Testis (tissue), 5 donors: ENCODE measurements at places on chromosomes 2 and 18. TPM values are rescaled to one million over a fixed set of nuclear protein-coding genes. Genes with fewer than 3 reads are reported as not detected.

Gene TCF23
- total RNA-seq = 6.7 TPM

GRCh38 chr2:195709901-195710806 lies 53.1 kb downstream of the SLC39A10 start:
- no peak for DNase-seq

GRCh38 chr2:8149985-8150539 lies 531.8 kb upstream of the ID2 start:
- DNase-seq = no peak

DNA sequence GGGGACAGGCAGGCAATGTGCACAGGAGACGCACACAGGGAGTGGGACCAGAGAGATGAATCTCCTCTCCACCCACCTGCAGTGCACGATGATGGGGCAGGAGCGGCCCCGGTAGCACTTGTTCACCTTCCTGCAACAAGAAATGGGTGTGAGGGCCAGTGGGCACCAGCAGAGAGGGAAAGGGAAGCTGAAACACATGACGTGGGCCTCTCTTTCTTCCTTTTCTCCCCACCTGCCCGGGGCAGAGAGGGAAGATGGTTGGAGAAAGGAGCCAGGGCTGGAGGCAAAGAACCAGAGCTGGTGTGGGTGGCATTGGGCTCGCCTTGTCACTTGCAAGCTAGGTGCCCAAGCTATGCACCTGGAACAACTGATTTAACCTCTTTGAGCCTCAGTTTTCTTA lies 12.2 kb downstream of the DNAJB2 start:
- DNase-seq = no peak

DNA sequence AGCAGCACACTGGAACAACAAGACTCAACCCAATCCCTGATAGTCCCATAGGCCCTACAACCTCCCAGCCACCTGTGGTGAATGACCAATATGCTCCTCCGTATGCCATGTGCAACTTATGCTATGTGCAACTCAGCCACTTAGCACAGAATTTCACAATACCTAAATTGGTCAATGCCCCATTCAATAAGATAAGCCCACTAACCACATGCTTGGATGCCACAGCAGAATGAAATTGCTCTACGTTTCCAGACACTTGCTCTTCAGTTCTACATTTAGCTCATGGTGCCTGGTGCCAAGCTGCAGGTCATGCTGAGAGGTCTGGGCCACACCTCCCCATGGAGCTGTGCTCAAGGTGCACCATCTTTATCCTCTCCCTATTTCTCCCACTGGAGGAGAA lies 159.8 kb downstream of the EN1 start:
- no peak for DNase-seq

GRCh38 chr2:110819711-110820110 lies 87.3 kb downstream of the ACOXL start:
- DNase-seq = no peak

DNA sequence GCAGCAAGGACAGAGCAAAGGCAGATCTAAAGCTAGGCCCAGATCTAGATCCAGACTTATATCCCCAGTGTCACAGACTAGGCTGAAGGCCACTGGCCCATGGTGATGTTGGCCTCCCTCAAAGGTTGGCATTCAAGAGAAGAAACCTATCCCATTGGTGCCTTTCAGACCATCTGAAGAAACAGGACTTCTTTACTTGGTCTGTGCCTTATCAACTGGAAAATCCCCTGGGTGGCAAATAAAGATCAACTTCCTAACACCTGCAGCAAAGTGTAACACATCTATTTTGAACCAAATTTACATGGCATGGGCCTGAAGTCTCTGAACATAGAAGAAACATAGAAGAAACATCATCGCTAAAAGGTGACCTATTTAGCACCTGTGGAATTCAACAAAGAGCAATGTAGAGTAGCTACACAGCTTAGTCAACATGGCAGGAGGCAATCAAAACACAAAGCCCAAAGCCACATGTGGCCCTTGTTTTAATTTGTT lies 35.8 kb downstream of the METTL4 start:
- DNase-seq = no peak

Gene SRD5A2
- 1.4 TPM for total RNA-seq

Gene PPP4R1
- total RNA-seq = 91.8 TPM

Gene SPDYA
- total RNA-seq = 28.7 TPM

GRCh38 chr18:2654928-2655177 lies 673 bp upstream of the SMCHD1 start:
- no peak for DNase-seq

DNA sequence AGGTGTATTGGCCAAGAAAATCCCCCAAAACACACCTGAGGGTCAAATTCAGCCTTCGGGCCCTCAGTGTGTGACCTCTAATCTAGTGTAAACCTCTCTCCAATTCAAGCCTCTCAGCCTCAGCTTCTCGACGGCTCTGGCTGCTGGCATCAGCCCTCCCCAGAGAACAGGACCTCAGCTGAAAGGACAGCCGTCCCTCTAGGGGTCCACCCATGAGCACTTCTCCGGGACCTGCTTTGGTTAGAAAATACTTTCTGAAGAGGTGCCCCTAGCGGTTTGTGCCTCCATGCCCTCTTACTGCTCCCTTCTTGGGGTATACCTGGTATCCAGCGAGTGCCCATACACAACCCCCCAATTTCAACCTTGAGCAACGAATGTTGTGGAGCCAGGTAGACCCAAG lies 48.8 kb downstream of the INHBB start:
- peak; percentile 11 for DNase-seq

Gene MYO7B
- 3.6 TPM for total RNA-seq

- DNase-seq = peak; percentile 13
Observed at GRCh38 chr18:79954791-79955190, 3.3 kb upstream of the SLC66A2 start.

DNA sequence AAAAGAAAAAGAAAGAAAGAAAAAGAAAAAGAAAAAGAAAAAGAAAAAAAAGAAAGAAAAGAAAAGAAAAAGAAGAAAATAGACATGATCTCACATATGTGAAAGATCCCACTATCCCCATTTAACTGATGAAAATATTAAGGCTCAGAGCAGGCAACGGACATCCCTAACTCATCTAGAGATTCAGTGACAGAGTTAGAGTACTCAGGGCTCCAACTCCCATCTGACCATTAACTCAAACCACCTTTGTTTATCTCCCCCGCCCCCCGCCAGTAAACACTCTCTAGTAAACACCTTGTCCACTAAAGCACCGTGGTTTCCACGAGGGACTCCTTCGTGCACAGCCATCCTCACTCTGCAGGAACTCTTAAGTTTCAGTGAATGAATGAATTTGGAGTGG lies 142.9 kb downstream of the TGIF1 start:
- DNase-seq = no peak
